ENCODE measurements at places on chromosomes 11 and 22.
A peak's percentile ranks its signal among the peaks of the same experiment; 100 is the strongest.

GRCh38 chr11:15547685-15548084, 433.0 kb downstream of the INSC start:
- no peak for DNase-seq

DNA sequence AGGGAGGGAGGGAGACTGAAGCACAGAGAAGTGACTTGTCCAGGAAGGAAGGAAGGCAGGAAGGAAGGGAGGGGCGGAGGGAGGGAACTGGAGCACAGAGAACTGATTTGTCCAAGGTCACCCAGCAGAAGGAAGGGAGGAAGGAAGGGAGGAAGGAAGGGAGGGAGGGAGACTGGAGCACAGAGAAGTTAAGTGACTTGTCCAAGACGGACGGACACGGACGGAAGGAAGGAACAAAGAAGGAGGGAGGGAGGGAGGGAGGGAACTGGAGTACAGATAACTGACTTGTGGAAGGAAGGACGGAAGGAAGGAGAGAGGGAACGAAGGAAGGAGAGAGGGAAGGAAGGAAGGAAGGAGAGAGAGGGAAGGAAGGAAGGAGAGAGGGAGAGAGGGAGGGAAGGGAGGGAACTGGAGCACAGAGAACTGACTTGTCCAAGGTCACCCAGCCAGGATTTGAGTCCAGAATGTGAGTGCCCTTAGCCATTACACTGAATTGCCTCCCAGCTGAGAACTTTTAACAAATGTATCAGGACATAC, 1.5 kb downstream of the SLC35F2 start:
- no peak for DNase-seq

GRCh38 chr22:30280505-30280904, 8.8 kb downstream of the CASTOR1 start:
- no peak for DNase-seq

GRCh38 chr11:131897956-131898355, 527.5 kb downstream of the NTM start:
- no peak for DNase-seq

- no peak for DNase-seq
These were observed 85.0 kb downstream of the CABIN1 start for GRCh38 chr22:24095826-24096757.

GRCh38 chr11:110712659-110713448, 617 bp upstream of the ARHGAP20 start:
- peak; percentile 57 for DNase-seq

DNA sequence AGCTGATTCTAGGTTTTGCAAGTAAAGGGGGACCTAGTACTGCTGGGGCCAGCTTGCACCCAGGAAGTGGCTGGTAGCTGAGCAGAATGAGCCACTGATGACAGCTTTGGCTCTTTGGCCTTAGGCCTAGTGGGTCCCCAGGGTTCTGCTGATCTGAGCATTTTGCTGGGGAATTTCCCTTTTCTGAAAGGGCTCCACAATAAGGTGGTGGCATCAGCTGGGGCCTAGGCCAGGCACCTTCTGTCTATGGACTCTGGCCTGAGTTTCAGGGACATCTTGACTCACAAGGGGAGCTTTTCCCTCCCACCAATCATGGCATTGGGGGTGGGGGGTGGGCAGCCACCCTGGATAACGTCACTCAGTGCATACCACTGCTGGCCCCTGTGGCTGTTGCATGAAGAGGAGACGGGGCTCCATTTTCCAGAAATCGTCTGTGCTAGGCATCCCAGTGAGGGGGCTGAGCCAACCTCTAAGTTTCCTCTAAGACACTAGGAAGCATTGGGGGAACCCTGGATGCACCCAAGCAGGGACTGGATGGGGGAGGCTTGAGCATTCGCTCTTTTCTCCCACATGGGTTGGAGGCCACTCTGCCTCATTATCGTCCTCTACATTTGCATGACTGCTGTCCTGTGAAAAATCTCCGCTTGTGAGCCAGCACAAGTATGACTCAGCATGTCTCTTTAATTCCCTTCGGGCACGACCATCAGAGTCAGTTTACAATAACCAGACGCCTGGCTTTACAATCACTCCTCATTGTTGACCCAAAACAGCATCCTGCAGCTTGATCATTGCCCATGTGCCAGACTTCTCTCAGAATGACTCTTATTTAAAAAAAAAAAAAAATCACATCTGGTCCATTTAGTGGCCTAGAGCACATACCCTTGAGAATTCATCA, 145.0 kb upstream of the THY1 start:
- no peak for DNase-seq

GRCh38 chr22:47248925-47249324, 486.5 kb downstream of the TBC1D22A start:
- no peak for DNase-seq

GRCh38 chr11:13287681-13288080, 10.1 kb downstream of the BMAL1 start:
- no peak for DNase-seq

- no peak for DNase-seq
These were observed 123.8 kb downstream of the TEAD1 start for GRCh38 chr11:12797996-12798395.

GRCh38 chr11:102457865-102458264, 5.3 kb upstream of the TMEM123 start:
- DNase-seq, result no peak

- DNase-seq, result no peak
These were observed 12.1 kb upstream of the EIF3D start for GRCh38 chr22:36540867-36541642.

- no peak for DNase-seq
These were observed 15.9 kb downstream of the PTPN5 start for GRCh38 chr11:18775492-18776292.

DNA sequence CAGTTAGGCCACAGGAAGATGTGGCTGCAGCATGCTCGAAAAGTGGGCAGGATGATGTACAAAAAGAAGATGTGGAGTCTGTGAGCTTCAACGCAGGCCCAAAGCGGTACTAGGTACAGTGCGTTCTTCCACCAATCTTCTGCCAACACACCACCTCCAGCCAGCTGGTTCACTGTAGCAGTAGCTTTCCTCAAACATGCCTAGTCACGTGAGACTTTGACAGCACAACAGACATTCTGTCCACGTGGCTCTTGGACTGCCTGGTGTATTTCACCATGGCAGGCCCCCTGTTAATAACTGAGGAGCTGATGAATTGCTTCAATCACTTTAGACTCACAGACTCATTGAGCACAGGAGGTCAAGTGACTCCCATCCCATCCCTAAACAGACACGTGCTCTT, 14.1 kb downstream of the SYN3 start:
- DNase-seq, result no peak

- DNase-seq, result no peak
These were observed 359.8 kb downstream of the LRRC4C start for GRCh38 chr11:41099654-41100053.

DNA sequence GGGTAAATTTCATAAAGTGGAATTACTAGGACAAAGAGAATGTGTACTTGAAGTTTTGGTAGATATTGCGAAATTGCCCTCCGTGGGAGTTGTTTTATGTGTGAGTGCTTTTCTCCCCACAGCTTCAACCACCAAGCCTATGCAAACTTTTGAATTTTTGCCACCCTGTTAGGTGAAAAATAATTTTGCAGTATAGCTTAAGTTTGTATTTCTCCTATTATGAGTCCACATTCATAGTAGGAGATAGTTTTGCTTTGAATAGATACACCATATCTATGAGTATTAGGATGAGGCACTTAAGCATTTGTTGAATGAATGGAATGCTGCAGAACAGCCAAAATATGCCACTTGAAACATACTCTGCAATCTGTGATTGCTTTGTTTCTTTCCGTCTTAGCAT, 43.6 kb downstream of the UVRAG start:
- DNase-seq, result no peak

DNA sequence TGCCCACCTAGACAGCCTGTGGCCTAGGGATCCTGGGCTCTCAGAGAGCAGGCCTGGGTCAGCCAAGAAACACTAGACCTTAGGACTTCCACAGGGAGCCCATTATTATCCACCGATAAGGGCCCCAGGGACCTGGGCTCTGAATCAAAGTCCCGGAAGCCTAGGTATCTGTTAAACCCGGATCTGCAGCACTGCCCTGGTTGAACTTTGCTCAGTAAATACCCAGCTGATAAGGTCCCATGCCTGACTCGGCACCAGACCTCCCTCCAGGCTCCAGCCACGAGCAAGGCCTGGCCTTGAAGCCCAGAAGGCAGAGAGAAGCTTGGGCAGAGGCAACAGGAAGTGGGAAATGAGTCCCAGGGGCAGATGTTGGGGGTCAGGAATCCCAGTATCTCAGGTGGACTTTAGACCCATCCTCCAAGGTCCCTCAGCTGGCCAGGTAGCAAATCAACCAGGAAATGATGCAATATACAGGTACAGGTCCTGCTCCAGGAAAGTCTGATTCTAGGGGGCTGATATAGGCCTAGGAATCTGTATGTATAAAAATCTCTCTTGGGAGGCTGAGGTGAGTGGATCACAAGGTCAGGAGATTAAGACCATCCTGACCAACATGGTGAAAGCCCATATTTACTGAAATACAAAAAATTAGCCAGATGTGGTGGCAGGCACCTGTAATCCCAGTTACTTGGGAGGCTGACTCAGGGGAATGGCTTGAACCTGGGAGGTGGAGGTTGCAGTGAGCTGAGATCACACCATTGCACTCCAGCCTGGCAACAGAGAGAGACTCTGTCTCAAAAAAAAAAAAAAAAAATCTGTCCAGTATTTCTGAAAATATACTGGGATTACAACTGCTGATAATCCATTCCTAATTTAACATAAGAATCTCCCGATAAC, 18.7 kb downstream of the POU2AF1 start:
- no peak for DNase-seq

DNA sequence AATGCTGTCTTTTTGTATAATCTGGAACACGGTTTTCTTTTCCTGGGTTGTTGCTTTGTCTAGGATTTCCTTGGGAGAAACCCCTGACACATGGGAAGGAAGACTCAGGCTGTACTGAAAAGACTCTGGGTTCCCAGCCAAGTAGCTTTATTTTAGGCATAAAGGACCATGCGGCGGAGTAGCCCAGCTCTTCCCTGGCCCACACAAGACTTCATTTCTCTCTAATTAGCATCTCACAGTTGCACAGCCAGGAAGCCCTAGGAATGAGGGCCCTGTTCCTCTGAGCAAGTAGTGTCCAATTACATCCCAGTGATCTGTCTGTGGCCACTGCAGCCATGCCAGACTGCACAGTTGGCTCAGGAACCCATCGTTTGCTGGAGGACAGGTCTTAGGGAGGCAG, 319.5 kb downstream of the TENM4 start:
- peak; percentile 67 for DNase-seq

DNA sequence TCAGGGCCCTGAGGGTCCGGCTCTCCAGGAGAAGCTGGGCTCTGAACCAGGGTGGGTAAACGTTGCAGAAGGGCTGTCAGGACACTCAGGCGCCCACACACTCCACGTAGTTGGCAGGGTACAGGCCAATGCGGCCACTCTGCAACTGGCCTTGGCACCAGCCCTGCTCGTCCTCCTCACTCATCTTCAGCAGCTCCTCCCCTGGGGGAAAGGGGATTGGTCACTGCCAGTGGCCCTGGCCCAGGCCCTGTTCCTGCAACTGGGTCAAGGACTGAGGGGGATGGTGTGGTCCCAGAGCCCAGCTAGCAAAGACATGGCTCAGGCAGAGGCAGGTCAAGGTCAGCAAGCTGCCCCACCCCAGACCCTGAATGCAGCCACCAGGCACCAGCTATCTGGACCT, 1.2 kb upstream of the ARFGAP2 start:
- DNase-seq, result no peak

GRCh38 chr11:133515107-133515506, 17.2 kb downstream of the OPCML start:
- no peak for DNase-seq

DNA sequence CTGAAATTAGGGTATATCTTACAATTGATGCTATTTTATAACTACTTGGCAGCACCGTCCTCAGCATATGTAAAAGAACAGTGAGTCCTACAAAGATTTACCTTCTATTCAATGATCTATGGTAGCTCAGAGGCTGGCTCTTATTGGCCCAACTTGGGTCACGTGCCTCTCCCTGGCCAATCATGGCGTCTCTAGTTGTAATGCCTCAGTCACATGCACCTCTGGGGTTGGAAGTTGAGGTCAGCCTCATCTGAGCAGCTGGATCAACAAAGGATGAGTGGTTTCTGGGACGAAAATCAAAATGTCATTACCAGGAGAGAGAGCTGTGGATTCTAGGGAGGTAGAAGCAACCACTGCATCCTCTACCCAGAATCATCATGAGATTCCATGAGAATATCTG, 22.9 kb upstream of the ASPHD2 start:
- DNase-seq, result no peak

- DNase-seq, result no peak
These were observed 17.3 kb downstream of the FLI1 start for GRCh38 chr11:128711136-128711535.

DNA sequence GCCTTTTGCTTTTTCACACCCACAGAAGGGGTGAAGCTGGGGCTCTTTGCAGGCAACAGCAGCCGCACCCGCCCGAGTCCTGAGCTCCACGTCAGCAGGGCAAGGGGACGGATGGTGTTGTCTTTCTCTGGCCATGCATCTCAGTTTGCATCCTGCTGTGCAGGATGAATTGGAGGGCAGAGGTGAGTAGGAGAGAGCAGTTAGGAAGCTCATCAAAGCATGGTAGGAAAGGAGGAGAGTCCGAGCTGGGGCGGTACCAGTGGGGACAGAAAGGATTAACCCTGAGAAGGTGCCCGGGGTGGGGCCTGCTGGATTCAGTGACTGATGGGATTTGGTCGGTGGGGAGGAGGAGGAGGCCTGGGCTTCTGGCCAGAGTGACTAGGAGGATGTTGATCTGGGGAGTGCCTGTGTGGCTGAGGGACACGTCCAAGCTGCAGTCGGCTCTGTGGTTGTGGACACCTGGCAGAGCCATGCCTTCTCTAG, 14.6 kb downstream of the FAM83F start:
- no peak for DNase-seq

DNA sequence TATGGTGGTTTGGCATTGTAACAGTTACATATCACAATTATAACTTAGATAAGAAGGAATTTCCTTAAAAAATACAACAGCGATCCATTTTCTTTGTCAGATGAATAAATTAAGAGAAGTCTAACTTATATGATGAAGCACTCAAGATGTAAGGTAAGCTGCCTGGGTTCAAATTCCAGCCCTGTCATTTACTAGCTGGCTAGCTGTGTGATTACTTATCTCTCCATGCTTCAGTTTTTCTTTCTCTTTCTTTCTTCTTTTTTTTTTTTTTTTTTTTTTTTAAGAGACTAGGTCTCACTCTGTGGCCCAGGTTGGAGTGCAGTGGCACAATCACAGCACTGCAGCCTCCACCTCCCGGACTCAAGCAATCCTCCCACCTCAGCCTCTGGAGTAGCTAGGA, 22.2 kb upstream of the LDHA start:
- no peak for DNase-seq

- peak; percentile 51 for DNase-seq
These were observed 38.3 kb upstream of the MYH9 start for GRCh38 chr22:36425977-36426523.
